ENCODE measurements at places on chromosomes 1 and 21.

DNA sequence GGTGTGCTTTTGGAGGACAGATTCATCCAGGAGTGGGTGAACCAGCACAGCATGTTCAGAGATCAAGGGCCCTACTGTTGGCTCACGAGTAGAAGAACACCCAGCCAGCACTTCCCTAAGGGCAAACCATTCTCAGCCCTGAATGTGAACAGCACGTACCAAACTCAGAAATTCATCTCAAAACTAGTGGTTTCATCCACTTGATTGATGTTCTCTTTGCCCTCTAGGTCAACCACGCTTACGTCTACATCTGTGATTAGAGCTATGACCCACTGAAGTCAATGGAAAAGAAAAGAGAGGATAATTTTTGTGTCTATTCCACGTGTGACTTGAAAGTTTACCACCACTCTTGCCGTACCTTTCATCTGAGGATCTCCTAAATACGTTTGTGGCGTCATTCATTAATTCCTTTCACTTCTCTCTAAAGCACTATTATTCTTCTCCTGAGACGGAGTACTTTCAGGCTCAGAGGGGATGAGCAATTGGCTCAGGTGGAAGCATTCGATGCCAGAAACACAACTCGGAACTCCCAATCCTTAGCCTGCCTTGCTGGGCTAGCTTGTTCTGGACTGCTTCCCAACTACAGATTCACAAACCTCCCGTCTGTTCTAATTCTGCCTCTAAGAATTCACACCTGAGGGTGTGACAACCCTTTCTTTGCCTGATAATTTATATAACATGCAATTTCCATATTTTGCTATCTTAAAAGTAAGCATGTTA is 57.3 kb upstream of the HIVEP3 start:
- no peak for DNase-seq

GRCh38 chr1:172537827-172538391 is 5.0 kb downstream of the SUCO start:
- DNase-seq = no peak

DNA sequence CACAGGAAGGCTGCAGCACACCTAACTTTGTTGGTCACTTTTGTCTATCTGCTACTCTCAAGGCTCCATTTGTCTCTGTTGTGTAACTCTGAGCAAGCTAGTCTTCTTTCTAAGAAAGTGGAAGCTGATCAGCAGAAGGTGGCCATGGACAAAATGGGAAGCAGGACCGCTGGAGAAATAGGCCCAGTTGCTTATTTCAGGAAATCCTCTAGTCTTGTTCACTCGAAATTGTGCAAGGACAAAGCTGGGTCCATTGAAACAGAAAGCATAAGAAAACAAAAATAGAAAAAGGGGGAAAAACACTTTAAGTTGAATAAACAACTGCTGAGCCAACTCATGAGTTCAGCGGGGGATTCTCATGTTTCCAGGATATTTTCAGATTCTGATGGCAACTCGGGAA is 150.1 kb downstream of the PBX1 start:
- no peak for DNase-seq

DNA sequence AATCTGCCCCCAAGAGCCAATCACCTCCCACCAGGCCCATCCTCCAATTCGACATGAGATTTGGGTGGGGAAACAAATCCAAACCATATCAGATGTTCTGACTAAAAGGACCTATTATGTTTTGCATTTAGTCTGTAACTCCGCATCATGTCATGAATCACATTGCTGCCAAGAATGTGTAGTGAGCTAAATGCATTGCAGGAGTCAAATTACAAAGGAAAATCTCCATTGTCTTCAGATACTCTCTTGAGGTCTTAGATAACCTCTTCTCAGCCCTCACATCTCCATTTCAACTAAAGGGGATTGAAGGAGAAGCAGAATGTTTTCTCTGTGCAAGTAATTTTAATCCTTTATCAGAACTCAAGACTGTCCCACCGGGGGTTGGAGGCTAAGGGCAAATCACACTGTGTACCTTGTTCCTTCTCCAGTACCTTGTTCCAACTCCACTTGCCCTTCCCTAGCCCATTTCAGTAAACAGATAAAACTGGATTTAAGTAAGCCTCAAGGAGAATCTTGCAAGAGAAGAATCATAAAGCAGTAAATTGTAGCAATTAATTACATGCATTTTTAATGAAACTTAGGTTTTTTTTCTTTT is 34.1 kb downstream of the EXTL2 start:
- DNase-seq = no peak

DNA sequence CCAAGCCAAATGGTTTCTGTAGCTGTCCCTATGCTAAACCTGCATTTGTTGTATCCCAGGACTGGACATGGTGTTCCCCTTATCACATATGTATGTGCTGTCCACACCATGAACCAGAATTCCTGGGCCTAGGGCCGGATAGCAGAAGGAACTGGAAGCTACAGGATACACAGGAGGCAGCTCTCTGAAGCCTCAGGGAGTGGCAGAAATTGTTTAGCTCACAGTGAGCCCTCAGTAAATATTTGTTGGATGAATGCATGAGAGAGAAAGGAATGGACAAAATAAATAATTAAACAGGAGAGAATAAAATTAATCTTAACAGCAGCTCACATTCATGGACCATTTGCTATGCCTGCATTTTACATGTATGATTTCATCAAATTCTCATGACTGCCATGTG is 2.1 kb downstream of the NIPAL3 start:
- DNase-seq = no peak

- DNase-seq = peak; percentile 70
Measured at GRCh38 chr1:63915121-63915520, 141.3 kb downstream of the ROR1 start.

GRCh38 chr21:40568807-40569206 is 278.2 kb downstream of the DSCAM start:
- DNase-seq = no peak

GRCh38 chr21:25515484-25516405 is 91.5 kb downstream of the MRPL39 start:
- no peak for DNase-seq

DNA sequence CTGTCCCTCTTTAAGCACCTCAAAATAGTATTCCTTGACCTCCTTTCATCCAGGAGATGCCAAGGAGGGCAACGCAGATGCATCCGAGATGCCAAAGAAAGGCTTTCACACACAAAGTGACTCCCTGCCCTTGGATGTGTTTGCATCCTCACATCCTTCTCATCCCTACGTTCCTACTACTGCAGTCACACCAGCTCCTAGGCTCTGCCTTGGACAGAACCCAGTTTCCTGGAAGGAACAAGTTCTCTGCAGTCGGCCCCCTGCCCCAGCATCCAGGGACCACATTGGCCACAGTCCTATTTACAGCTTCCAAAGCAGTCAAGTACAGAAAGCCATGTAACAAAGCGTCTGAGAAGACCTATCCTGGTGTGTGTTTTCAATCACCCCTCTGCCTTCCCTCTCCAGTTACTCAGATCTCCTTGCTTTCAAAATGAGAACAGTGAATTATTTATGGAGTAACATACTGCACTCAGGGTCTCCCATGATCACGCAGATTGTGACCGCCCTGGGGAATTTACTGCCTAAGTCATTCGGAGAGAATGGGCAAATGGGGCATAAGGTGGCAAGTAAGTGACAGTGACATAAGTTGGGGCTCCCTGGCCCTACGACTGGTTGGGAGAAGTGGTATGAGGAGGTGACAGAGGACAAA is 21.8 kb upstream of the SRP9 start:
- DNase-seq = no peak

DNA sequence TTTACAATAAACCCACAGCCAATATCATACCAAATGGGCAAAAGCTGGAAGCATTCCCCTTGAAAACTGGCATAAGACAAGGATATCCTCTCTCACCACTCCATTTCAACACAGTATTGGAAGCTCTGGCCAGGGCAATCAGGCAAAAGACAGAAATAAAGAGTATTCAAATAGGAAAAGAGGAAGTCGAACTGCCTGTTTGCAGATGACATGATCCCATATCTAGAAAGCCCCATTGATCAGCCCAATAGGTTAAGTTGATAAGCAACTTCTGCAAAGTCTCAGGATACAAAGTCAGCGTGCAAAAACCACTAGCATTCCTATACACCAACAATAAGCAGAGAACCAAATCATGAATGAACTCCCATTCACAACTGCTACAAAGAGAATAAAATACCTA is 235.5 kb downstream of the DPYD start:
- DNase-seq = no peak

GRCh38 chr1:222861062-222861461 is 46.2 kb downstream of the DISP1 start:
- no peak for DNase-seq
